ENCODE measurements at places on chromosomes 7 and 10.

- DNase-seq, result peak; percentile 80
Measured at GRCh38 chr10:35876248-35876647, 234.2 kb upstream of the FZD8 start.

- no peak for DNase-seq
Measured at GRCh38 chr7:3691478-3692158, 390.6 kb downstream of the SDK1 start.

DNA sequence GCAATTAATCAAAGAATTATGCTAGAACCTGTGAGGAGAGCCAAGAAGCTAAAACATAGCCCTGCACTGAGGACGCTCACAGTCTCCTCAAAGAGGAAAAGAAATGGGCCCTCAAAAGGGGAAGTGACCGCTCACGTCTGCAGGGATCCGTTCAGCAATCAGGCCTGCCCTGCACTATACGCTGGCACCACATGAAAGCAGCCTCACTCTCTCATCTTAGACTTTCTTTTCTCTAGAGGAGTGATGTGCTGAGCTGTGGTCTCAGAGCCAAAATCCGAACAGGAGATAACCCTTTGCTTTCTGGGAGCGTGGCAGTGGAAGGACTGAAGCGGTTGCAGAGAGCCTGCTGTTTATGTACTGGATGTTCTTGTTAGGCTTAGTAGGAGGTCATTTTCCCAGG lies 6.3 kb upstream of the IL2RA start:
- DNase-seq, result no peak

DNA sequence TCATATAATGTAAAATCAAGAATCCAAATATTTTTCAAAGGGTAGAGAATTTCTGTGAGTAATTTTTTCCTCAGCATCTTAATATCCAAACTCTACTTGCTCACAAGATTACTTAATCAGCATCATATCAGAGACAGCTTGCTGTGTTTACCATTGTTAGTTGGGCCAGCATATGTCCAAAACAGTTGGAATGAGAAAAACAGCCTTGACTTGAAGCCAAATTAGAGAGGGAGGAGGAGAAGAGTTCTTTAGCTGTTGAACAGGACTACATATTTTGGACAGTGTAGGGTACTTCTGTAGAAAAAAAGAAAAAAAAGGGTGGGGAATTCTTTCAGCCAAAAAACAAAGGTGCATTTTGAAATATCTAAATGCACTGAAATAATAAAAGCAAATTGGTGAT lies 69.8 kb downstream of the HDAC9 start:
- DNase-seq, result no peak

DNA sequence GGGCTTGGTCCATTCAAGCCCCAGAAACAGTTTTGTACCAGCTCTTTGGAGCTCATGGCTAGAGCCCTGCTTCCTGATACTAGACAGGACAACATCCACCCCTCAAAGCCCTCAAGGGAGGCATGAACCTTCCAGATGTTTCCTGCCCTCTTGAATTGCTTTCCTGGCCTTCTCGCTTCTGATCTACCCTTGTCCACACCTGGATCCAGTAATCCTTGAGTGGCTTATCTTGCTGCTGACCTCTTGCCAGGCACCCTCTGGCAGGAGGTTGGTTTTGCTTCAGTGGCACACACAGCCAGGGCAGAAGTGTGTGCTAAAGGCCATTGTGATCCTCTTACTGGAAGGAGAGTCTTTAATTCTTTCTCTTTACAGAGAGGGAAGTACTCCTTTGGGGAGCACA lies 495.8 kb downstream of the PLXNA4 start:
- DNase-seq, result no peak

DNA sequence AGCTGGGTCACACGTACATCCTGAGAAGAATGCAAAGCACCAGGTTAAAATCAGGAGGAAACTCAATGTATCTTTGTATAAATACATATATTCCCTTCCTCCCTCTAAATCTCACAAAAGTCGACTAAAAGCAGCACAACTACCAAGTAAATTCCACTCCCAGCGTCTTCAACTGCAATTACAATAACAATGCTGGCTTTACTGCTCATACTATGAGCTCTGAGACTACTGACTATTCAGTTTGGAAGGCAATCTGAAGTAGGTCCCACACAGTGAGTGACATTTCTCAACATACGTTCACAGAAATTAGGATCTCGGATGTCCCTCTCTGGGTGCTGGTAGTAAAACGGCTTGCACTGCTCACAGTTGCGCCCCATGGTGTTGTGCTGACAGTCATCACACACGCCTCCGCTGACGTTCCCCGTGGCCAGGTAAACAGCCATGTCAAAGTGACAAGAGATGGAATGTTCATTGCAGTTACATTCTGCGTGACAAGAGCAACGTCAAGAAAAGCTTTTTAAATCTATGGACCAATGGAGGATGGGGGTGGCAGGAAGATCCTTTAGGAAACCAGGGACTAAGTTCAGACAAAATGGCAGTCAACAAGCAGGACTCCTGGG lies 27.5 kb downstream of the LAMB1 start:
- DNase-seq, result no peak

DNA sequence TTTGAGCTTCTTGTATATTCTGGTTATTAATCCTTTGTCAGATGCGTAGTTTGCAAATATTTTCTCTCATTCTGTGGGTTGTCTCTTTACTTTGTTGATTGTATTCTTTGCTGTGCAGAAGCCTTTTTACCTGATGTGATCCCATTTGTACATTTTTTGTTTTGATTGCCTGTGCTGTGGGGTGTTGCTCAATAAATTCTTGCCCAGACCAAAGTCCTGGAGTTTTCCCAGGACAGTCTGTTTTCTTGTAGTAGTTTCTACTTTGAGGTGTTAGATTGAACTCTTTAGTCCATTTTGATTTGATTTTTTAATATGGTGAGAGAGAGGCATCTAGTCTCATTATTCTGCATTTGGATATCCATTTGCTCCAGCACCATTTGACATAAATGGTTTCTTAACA lies 588.7 kb upstream of the MBL2 start:
- DNase-seq, result no peak

GRCh38 chr7:81370822-81371221 lies 399.0 kb downstream of the HGF start:
- no peak for DNase-seq

DNA sequence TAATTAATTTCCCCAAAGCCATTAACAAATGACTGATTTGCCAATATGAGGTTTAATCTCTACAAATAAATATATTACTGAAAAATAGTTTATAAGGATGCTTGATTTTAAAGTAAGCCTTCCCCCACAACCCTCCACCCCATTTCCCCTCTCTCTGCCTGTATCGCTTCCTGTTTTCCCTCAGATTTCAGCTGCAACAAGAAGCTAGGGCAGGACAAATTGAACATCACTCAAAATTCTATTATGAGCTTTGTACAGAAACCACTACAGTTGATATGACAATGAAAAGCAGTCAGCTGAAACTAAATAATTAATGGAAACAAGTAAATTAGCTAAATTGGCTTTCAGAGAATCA lies 109.0 kb upstream of the SP4 start:
- no peak for DNase-seq

DNA sequence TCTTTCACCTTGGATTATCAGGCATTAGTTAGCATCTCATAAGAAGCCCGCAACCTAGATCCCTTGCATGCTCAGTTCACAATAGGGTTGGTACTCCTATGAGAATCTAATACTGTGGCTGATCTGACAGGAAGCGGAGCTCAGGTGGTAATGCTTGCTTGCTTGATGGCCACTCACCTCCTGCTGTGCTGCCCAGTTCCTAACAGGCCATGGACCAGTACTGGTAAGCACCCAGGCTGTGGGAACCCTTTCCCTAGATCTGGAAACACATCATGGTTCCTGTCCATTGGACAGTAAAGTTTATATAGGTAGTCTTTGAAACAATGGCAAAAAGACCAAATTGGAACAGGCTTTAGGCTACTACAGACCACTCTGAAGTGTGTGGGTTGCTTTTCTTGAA lies 9.4 kb upstream of the CTTNBP2 start:
- DNase-seq, result no peak

- no peak for DNase-seq
Measured at GRCh38 chr7:1236132-1236661, 3.5 kb downstream of the UNCX start.

DNA sequence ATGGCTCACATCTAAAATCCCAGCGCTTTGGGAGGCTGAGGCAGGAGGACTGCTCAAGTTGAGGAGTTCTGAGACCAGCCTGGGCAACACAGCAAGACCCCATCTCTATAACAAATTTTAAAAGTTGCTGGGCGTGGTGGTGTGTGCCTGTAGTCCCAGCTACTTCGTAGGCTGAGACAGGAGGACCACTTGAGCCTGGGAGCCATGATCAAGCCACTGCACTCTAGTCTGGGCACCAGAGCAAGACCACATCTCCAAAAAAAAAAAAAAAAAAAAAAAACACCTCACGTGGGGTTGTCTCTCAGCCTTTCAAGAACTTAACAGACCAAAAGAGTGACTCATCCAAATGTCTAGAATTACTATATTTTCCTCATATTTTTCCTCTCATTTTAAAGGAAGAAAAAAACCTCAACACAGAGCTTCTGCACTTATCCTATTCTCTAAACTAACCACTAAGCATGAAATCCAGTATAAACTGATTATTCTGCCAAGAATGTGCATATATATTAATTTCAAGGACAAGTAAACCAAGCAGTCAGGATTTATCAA lies 46.3 kb downstream of the CUL2 start:
- peak; percentile 23 for DNase-seq

DNA sequence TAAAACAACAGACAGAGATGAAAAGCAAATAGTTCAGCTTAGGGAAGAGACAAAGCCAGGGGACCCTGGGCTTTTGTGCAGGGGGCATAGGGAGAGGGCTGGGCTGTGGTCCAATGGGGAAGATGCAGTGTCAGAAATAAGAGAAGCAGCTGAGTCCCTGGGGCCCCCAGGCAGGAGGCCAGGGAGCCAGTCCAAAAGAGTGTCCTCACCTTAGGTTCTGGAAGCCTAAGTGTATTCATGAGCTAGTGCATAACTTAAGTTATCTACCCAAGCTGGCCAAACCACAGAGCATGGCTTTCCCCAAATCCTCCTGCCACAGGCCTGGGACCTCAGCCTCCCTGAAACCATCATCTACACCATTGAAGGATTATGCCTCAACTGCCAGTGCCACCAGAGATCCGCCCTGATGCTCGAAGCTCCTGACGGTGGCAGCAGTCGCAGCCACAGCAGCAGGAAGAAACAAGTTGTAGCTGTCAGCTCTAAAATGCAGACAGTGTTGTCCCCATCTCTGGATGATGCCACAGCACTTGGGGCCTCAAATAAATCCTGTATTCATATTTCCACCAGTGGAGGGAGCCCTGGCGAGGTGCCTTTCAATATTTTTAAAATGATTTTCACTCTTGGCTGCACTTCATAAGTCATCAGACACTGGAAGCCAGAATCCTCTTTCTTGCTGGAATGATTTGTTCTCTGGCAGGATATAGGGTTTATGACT lies 574.6 kb downstream of the GRID1 start:
- no peak for DNase-seq

- DNase-seq, result peak; percentile 79
Measured at GRCh38 chr7:28017372-28017771, 163.2 kb downstream of the JAZF1 start.

GRCh38 chr10:112811741-112812551 lies 138.1 kb upstream of the TCF7L2 start:
- DNase-seq, result peak; percentile 98

GRCh38 chr10:99768556-99768955 lies 13.9 kb upstream of the ABCC2 start:
- no peak for DNase-seq

DNA sequence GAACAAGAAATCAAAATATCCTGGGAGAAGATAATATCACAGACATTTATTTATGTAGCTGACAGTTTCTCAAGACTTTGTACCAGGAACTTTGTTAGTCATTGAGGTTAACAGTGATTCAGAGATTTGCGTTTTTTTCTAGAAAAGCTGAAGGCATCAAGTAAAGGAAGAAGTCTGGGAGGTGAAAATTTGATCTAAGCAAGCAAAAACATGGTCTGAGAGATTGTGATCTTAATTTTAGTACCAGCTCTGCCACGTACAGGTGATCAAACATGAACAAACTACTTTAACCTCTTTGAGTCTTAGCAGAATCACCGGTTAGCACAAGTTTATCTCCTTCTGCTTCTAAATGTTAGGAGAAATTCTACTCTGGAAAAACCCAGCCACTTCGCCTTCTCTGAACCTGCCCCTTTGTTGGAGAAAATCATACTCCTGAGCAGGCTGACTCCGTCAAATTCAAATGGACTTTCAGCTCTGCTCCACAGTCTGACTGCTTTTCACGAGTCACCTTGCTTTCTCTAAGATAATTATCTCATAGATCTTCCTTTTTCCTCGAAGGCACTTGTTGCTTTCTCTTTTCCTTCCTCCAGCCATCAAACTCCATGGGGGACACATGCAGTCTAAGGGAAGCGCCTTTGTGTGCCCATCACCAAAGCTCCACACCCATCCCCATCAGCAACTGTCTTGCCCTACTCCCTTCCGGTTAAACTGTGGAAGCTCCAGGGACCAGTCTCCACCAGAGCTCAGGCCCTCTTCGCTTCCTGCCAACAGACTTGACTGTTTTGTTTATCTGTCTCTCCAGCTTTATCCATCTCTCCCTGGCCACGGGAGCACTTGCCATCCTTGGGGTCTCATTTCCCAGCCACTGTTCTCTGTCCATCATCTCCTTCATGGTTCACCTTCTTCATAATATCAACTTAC lies 86.3 kb downstream of the PRKCQ start:
- peak; percentile 62 for DNase-seq

DNA sequence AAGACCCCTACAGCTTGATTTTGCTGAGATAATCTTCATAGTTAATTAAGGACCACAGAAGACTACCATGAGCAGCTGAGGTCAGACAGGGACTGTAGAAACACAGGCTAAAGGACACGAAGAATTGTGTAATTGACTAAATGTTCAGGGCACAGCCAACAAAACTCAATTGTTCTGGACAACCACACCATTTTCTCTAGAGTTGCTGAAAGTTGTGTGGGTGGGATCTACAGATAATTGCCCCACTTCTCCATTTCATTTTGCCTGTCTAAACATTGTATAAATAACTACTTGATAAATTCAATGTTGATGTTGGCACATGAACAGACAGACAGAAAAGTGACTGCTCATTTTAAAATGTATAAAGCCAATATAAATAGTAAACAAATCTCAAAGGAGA lies 39.0 kb upstream of the SLC16A12 start:
- DNase-seq, result no peak

- DNase-seq, result peak; percentile 89
Measured at GRCh38 chr7:43586251-43586900, 3.5 kb downstream of the STK17A start.

GRCh38 chr10:103265717-103266329 lies 11.1 kb upstream of the INA start:
- DNase-seq, result no peak
